Cortex of kidney (tissue), 1 donor: ENCODE measurements at places on chromosomes 11 and 22.

DNA sequence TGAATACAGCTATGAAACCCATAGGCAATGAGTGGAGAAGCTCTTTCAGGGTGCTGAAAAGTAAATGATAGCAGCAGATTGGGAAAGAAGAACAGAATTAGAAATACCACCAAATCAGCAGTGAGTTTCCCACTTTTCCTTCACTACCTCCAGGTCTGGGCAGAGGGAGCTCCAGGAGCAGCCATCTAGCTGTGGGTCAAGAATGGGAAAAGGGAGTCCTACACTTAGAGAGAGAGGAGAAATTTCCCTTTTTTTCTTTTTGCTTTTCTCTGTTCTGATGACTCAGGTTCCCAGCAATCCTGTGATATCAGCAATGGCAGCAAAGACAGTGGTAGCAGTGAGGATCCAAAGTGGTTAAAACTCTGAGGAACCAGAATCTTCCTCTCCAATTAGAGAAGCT, 263.9 kb downstream of the NXPE2 start:
- no peak for DNase-seq

DNA sequence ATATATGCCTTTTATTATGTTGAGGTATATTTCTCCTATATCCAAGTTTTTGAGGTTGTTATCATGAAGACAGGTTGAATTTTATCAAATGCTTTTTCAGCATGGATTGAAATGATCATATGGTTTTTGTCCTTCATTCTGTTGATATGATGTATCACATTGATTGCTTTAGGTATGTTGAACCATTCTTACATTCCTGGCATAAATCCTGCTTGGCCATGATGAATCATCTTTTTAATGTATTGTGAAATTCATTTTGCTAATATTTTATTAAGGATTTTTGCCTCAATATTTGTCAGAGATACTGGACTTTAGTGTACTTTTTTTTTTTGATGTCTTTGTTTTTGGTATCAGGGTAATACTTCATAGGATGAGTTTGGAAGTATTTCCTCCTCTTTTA, 283.8 kb upstream of the C11orf87 start:
- no peak for DNase-seq

GRCh38 chr11:117095284-117096161, 2.7 kb downstream of the SIK3 start:
- no peak for DNase-seq

GRCh38 chr11:118045191-118045590, 31.7 kb upstream of the TMPRSS4 start:
- DNase-seq = no peak

DNA sequence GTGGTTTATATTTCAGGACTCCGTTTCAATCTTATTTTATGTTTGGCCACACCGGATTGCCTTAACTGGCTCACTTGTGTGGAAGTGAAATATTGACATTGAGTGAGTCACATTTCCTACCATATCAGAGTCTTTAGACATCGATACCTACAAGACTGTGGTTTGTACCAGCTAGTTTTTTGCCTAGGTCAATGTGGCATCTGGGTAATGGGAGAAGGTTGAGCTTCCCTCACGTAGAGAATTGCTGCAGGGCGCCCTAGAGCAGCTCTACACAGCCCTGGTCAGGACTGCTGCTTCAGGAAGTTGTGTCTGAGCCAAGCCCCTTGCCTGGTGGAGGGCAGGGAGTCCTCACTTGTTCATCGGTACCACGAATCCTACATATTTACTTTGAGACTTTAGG, 1.6 kb downstream of the GRAMD1B start:
- DNase-seq = no peak

DNA sequence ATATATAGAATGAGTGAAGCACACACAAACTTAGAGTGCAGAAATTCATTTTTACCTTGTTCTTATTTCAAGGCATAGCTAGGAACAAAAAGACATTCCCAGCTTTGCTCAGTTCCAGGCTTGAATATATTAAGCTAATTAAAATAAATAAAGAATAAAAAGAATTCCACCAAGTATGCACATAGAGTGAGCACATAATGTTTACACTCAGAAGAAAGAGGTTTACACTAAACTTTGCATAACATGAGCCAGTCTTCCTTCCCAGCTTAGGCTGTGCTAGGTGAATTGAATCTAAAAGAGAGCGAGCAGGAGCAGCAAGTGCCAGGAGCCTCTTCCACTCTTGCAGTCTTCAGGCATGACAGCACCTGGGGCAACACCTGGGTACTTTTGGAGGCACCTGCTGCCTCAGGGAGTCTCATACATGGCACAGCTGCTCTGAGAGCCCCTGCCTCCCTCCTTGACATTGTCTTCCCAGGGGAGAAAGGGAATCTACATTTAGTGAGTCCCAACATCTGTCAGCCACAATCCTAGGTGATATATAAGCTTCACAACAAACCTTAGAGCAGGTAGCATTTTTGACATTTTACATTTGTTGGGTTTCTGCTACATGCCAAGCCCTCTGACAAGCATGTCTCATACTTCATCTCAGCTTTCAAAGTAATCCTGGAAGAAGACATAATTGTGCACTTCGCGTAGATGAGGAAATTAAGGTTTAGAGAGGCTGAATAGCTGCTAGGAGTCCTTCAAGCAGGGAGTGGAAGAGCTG, 732.7 kb upstream of the TENM4 start:
- no peak for DNase-seq

GRCh38 chr11:128928400-128928799, 14.3 kb downstream of the TP53AIP1 start:
- DNase-seq = no peak
